Activated CD4-positive, alpha-beta memory T cell treated with anti-CD3 and anti-CD28 coated beads for 36 hours (primary cell): ENCODE measurements at places on chromosomes 2 and 18. TPM values are rescaled to one million over a fixed set of nuclear protein-coding genes. Genes with fewer than 3 reads are reported as not detected.
A peak's percentile ranks its signal among the peaks of the same experiment; 100 is the strongest.

DNA sequence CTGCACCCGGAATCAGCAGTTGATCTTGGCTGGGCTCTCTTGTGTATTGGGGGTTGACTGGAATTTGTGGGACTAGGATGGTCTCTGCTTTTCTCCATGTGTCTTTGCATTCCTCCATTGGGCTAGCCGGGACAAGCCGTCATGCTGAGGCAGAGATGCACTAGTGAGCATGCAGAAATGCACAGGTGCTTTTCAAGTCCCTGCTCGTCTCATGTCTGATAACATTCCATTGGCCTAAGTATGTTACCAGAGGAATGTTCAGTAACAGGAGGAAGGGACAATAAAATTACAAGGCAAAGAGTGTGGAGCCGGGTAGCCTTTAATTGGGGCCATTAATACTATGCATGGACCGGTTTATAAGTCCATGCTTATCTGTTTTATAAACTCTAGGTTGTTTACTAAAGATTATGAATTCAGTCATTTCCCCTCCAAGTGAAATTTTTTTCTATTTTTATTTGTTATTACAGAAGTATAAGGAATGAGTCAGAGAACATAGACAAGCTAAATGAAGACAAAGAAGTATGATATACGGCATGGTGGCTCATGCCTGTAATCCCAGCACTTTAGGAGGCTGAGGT, 24.4 kb upstream of the AAK1 start:
- no peak for DNase-seq
- H3K27me3 ChIP-seq: no peaks in the 10 kb centered on the region
- H3K4me1 ChIP-seq: peaks cover 16% of the 10 kb centered on the region
- H3K36me3 ChIP-seq: no peaks in the 10 kb centered on the region
- H3K4me3 ChIP-seq: no peak overlapping the region
- no peak overlapping the region for H3K27ac ChIP-seq

- no peak overlapping the region for H3K4me3 ChIP-seq
- no peaks in the 10 kb centered on the region for H3K4me1 ChIP-seq
- no peaks in the 10 kb centered on the region for H3K36me3 ChIP-seq
- no peak for DNase-seq
- H3K27me3 ChIP-seq: peaks cover 11% of the 10 kb centered on the region
- H3K27ac ChIP-seq: no peak overlapping the region
Observed at GRCh38 chr2:111176867-111177266, 56.2 kb downstream of the BCL2L11 start.

The ZBTB7C gene
- 0.05 TPM for total RNA-seq

GRCh38 chr18:13477147-13477683, 249.1 kb downstream of the FAM210A start:
- peaks cover 20% of the 10 kb centered on the region for H3K36me3 ChIP-seq
- peaks cover 15% of the 10 kb centered on the region for H3K4me1 ChIP-seq
- no peak for DNase-seq
- H3K27me3 ChIP-seq: no peaks in the 10 kb centered on the region
- no peak overlapping the region for H3K4me3 ChIP-seq
- H3K27ac ChIP-seq: no peak overlapping the region

GRCh38 chr2:152815634-152816257, 97.3 kb downstream of the ARL6IP6 start:
- H3K4me1 ChIP-seq: no peaks in the 10 kb centered on the region
- H3K27me3 ChIP-seq: peaks cover 4% of the 10 kb centered on the region
- DNase-seq: no peak
- no peak overlapping the region for H3K27ac ChIP-seq
- H3K36me3 ChIP-seq: peaks cover 3% of the 10 kb centered on the region

The IL1R1 gene
- total RNA-seq: 20.4 TPM

- peaks cover 2% of the 10 kb centered on the region for H3K4me1 ChIP-seq
- no peaks in the 10 kb centered on the region for H3K27me3 ChIP-seq
- no peak overlapping the region for H3K4me3 ChIP-seq
- H3K27ac ChIP-seq: no peak overlapping the region
- no peak for DNase-seq
- no peaks in the 10 kb centered on the region for H3K36me3 ChIP-seq
Observed at GRCh38 chr2:195370167-195370943, 286.7 kb upstream of the SLC39A10 start.

DNA sequence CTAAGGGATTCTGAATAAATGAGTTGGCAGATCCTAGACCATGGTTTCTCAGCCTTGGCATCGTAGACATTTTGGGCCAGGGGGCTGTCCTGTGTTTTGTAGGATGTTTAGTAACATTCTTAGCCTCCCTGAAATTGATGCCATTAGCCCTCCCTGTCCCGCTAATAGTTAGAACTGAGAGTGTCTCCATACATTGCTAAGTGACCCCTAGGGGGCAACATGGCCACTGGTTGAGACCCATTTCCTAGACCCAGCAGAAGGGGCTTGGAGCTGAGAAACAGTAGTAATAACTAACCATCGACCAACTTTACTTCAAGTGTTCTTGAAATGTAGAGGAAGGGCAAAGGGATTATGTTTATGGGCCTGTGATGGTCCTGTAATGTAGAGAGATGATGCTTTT, 40.8 kb downstream of the KCMF1 start:
- H3K4me1 ChIP-seq: peaks cover 83% of the 10 kb centered on the region
- H3K27ac ChIP-seq: peak overlapping the region; percentile 73
- no peak for DNase-seq
- no peak overlapping the region for H3K4me3 ChIP-seq
- H3K27me3 ChIP-seq: no peaks in the 10 kb centered on the region
- H3K36me3 ChIP-seq: peaks cover 27% of the 10 kb centered on the region

The ALPP gene
- total RNA-seq: not detected

- peaks cover 27% of the 10 kb centered on the region for H3K27me3 ChIP-seq
- DNase-seq: no peak
- no peak overlapping the region for H3K27ac ChIP-seq
- H3K4me1 ChIP-seq: peaks cover 4% of the 10 kb centered on the region
Observed at GRCh38 chr2:148866091-148866490, 8.9 kb upstream of the KIF5C start.

- H3K4me3 ChIP-seq: no peak overlapping the region
- no peaks in the 10 kb centered on the region for H3K36me3 ChIP-seq
- no peak for DNase-seq
- H3K27me3 ChIP-seq: peaks cover 17% of the 10 kb centered on the region
Observed at GRCh38 chr2:106547164-106547903, 60.2 kb downstream of the CD8B2 start.

GRCh38 chr2:158337018-158337417, 119.5 kb downstream of the CCDC148 start:
- H3K27me3 ChIP-seq: peaks cover 4% of the 10 kb centered on the region
- no peak for DNase-seq
- H3K36me3 ChIP-seq: no peaks in the 10 kb centered on the region
- no peak overlapping the region for H3K27ac ChIP-seq
